ENCODE measurements at places on chromosomes 12 and 14.
A peak's percentile ranks its signal among the peaks of the same experiment; 100 is the strongest.

DNA sequence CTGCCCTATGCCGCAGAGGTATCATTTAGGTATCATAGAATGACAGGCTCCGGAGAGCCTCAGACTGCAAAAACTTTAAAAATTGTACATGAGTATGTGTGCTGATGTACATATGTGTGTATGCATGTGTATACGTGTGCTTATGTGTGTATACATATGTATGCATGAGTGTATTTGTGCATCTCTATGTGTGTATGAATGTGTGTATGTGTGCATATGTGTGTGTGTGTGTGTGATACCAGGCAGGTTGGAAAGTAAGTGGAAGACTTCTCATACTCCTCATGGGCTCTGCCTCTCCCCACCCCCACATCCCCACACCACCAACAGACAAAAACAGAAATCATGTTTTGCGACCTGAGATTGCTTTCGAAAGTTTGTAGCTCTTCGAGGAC is 621 bp upstream of the TMEM117 start:
- DNase-seq, result no peak

DNA sequence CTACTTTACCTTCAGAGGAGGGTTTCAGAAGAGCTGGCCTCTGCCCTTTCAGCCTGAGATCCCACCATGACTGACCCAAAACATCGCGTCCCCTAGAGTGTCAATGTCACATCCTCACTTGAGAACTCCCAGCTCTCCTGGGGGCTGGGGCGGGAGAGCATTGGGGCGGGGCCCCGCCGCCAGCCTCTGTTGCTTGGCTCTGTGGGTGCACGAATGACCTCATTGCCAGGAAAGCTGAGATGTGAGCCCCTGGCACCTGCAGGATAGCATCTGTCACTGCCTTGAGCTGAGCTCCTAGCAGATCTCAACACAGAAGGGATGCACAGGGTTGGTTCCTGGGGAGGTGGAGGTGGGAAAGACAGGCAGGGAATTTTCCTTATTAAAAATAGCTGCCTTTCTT is 20.6 kb upstream of the MYL2 start:
- DNase-seq, result no peak

GRCh38 chr12:22415342-22416309 is 81.1 kb upstream of the ST8SIA1 start:
- no peak for DNase-seq

- DNase-seq, result no peak
These were observed 12.9 kb downstream of the PRKCH start for GRCh38 chr14:61334197-61334701.

- DNase-seq, result no peak
These were observed 181.9 kb downstream of the BCAT1 start for GRCh38 chr12:24767016-24767415.

DNA sequence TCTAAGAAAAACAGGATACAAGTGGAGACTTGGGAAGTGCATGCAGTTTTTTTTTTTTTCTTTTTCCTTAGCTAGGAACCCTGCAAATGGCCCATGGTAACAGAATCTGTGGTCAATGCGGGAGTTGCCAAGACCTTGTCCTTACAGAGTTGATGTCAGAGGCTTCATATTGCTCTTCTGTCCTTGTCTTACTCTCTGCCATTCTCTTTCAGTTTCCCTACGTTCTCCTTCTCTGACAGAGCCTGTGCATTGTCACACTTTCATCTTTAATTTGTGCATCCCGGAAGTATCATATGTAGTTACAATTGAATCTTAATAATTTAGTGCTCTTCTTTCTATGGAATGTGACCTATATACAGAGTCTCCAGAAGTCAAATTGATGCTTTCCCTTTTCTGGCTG is 986.9 kb downstream of the TMEM121 start:
- DNase-seq, result no peak

- no peak for DNase-seq
These were observed 36.7 kb downstream of the SLC25A47 start for GRCh38 chr14:100359881-100360280.

DNA sequence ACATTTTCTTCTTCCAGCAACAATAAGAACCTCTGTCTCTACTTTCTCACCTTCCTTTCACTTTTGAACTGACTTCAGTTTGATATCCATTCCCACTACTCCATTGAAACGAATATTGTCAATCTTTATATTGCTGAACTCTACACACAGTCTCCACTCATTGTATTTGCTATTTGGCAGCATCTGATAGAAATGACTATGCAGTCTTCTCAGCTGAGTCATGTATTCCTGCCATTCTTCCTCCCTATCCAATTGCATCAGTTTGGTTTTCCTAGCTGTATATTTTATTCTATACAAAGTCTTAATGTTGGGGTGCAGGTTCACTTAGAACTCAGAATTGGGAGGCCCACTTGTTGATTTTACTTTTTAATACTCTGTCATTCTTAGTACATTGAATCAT is 107.5 kb upstream of the CPNE8 start:
- no peak for DNase-seq

DNA sequence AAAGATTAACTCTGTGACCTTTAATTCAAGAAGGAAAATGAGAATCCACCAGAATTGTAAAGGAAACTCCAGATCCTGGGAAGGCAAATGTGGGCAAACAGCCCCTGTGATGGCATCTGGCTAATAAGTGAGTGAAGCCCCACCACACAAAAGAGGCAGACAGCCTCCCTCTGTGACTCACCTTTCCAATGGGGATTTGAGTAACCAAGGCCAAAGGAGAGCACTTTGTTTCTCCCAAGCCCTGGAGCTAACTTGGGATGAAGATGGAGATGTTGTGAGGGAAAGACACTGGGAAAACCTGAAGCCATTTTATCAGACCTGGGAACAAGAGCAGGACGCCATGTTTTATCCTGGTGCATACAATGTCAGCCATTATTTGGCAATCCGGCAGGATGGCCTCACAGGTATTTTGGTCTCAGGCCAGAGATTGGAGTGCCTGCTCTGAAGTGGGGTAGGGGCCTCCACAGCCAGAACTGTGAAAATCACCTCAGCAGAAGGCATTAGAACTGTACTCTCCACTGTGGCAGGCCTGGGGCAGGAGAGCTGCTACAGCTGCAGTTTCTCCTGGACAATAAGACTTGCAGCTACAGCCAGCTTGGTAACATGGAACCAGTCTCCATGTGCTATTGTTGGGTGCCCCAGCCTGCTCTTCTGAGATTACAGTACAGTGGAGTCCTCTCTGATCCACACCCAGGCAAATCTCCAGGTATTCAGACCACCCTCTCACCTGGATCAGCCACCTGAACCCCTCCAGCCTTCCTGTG is 96.6 kb upstream of the PCED1B start:
- no peak for DNase-seq

DNA sequence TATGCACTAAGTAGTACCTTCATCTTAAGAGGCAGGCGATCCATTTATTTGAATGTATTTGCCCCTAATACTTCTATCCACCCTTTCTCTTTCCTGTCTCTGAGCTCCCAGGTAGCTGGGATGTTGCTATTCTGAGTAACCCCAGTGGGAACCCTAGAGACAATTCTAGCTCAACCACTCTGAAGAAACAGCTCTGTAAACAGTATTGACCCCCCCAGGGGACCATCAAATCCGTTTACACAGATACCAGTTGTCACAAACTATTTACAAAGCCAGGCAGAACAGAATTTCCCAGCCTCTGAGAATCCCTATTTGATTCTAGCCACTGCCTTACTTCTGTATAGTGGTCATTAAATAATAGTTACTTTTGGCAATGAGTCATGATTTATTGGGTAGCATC is 64.9 kb downstream of the MIPOL1 start:
- DNase-seq, result peak; percentile 57

GRCh38 chr12:21849878-21850277 is 75.4 kb upstream of the KCNJ8 start:
- DNase-seq, result no peak

DNA sequence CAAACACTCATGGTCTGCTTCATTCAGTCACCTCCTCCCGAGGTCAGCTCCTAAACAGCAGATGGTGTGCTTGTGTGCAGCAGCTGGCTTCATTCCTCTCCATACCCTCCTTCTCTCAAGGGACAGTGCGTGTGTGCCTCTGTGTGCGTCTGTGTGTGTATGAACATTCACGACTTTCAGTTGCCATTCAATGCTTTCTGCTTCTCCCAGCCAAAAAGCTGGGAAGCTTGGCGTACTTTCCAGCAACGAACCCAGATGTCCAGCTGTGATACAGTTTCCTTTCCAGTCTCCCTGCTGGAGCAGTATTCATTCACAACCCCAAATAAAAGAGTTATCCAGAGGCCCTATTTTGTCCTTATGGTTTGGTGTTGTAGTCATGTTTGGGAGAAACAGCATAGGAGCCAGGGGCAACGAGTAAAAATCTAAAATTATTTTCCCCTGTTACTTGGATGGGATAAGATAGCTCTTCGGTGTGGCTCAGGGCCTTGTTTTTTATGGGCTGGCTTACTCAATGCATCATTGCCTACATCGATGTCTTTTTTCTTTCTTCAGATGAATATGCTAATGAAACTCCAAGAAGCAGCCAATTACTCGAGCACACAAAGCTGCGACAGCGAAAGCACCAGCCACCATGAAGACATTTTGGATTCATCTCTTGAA is 379.3 kb downstream of the NAV3 start:
- DNase-seq, result peak; percentile 94

DNA sequence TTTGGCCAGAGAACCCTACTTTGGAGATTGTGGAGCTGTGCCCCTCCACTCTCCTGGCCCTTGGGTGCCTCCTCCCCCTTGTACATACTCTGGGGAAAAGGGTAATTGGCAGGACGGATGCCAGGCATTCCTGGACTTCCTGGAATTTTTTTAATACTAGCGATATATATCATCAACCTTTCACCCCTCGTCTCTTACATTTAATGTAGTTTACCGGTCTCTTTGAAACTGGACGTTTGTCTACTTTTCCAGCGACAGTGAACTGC is 767 bp upstream of the CRY1 start:
- no peak for DNase-seq

DNA sequence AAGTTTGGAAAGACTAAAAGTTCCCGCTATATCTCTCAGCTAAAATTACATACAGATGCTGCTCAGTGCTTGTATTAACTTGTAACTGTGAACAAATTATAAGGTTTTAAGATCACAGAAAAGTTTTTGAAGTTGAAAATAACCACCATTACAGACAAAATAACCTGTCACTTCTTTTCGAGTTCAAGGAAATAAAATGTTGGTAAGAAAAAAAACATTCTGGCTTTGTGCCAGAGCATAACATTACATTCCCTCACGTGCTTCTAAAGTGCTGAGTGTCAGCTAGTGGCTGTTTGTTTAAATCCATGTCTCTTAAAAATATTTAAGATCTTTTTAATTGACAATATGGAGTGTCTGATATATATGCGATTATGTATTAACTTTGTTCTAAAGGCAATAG is 27.2 kb upstream of the ADAMTS20 start:
- DNase-seq, result no peak

All from NCI-H1930 (cell line).